HTR-8/SVneo (cell line): ENCODE measurements at places on chromosomes 2 and 18.

GRCh38 chr18:25144820-25145219 lies 207.1 kb downstream of the ZNF521 start:
- no peak for DNase-seq

- no peak for DNase-seq
These were observed 16.9 kb downstream of the GPR75 start for GRCh38 chr2:53842891-53843290.

- DNase-seq = no peak
These were observed 14.3 kb downstream of the ARHGEF4 start for GRCh38 chr2:130850788-130851623.

DNA sequence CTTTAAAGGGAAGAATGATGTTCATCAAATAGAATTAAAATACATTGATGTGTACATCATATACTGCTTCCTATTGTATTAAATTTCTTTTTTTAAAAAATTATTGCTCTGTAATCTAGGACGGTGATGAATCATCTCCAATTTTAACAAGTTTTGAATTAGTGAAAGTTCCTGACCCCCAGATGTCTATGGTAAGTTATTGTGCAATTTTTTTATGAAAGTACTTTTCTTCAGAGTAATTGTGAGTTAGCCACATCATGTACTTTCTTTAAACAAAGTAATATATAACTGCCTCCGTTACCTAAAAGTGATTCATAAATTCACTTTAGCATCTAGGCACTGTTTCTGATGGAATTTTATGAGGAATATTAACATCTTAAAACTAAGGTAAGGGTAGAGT lies 38.1 kb downstream of the PIK3C3 start:
- DNase-seq = no peak

GRCh38 chr18:6413579-6414117 lies 1.1 kb downstream of the L3MBTL4 start:
- DNase-seq = no peak

GRCh38 chr18:75170916-75171315 lies 38.0 kb downstream of the PTGR3 start:
- DNase-seq = no peak

DNA sequence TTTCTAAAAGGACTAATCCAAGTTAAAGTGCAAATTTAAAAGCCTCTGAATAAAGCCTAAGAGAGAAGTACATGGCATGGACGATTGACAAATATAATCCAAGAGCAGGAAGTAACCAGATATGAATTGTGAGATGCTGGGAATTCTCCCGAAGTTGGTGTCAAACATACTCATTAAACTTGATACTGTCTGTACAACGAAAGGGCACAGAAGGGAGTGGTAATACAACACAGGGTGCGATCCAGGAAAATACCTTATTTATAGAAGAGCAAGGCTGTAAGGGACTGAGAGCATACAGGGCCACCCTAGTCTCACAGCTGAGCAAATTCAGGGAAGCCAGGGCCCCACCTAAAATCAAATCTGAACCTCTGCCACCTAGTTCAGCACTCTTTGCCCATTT lies 41.6 kb downstream of the SEMA4F start:
- no peak for DNase-seq

DNA sequence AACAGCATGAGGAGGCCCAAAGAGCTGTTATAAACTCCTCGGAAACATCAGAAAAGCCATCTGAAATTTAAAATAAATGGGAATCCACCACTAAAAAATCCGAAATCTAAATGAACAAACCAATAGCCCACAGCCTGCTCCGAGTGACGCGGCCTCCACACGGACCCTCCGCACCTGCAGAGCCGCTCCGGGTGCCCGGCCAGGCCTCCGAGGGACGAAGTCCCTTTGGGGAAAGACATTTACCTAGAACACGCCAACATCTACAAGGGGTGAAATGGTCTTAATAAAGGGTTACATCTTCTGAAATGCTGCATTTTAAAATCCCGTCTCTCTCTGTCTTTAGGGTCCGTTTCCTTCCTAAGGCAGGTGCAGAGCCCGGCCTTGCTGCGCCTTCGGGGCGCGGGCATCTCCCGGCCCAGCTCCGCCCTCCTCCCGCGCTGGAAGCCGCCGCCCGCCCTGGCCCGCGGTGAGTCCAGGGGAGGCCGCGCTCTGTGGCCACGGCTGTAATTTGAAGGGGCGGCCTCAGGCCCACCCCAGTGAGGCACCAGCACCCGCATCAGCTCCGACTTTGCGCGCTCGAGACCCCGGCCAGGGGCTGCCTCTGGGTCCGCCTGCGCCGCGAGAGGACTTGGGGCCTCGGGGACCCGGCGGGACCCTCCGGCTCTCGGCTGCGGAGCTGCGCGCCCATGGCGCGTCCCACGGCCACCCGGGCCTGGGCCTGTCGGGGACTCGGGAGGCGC lies 42.3 kb upstream of the CTDP1 start:
- no peak for DNase-seq

DNA sequence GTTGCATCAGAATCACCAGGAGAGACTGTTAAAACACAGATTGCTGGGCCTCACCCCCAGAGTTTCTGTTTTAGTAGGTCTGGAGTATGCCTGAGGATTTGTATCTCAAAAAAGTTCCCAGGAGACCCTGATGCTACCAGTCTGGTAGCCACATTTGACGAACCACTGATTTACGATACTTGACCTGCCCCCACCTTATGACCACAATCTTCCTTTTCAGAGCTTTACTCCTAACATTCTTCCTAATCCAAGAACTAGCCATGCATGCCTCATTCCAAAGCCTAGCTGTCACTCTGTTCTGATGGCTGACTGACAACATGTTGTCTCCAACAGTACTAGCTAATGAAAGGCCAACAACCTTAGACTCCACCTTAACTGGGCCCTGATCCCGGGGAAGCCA lies 191.4 kb downstream of the MBD2 start:
- no peak for DNase-seq

DNA sequence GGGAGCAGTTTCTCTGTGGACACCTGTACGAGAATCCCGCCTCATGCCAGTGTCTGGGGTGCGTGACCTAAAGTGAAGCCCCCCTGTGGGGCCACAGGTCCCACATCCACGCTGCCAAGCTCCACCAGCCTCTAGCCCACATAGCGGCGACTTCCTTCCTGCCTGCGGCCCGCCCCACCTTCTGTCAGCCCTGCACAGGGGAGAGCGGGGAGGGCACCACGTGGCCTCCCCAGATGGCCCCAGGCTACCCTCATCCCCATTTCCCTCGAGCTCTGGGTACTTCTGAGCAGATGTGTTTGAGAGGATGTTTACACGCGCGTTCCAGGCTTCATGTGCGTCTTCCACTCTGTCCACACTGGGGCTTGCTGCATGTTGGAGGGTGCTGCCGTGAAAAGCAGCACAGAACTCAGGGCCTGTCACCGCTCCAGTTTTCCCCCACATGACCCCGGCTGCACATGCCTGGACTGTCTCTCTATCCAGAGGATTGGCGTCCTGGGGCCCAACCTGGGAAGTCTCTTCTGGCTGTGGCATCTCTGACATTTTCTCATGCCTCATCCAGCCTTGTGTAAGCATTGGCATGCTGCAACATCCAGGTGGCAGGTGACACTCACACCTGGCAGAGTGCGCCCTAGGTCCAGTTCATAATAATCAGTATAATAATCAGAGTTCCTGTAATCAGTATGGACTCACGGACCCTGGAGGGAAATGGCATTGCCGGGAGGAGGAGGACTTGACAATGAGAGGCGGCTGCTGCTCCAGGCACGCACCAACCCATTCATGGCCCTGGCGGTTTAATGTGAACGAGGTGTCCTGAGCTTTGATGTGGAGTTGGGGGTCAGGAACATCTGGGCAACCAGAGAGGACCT lies 146.3 kb upstream of the TWIST2 start:
- DNase-seq = no peak

- peak; percentile 37 for DNase-seq
These were observed 316.1 kb upstream of the MYT1L start for GRCh38 chr2:2647141-2647541.

DNA sequence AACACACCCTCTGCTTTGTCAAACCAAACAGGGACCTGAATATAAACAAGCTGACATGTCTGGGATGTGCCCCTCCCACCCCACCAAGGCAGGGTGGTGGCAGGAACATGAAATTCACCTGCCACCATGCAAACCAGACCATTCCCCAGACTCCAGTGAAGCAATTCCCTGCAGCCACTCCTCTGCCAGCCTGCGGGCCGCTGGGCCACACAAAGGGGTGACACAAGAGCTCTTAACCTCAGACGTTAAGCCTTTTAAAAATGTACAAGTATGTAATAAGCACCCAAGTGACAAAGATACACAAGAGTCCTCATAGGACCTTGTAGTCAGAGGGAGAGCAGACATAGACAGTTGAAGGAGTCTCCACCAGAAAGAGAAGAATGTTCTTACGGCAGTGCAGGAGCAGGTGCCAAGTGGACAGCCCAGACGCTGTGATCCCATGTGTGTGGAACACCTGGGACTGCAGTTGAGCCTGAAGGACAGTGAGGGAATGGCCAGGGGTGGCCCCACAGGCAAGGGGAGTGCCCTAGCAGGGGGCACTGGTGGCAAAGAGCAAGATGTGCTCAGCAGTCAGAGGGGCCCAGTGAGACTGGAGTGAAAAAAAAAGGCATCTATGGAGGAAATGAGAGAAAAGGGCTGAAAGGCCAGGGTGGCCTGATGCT lies 36.9 kb downstream of the CRACDL start:
- no peak for DNase-seq

DNA sequence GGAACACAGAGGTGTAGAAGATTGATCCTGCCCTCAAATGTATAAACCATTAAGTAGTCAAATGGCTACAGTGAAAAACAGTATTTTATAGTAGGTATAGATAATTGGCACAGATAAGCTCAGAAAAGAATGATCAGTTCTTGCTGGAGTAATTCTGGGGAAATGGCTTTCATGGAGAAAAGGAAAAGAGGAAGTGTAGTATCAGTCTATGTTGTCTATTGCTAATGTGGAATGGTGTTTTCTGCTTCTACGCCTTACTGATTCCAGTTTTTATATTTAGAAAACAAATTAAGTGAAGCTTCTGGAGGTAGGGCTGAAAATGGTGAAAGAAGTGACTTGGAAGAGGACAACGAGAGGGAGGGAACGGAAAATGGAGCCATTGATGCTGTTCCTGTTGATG lies 22.2 kb downstream of the ZC3H15 start:
- DNase-seq = no peak

DNA sequence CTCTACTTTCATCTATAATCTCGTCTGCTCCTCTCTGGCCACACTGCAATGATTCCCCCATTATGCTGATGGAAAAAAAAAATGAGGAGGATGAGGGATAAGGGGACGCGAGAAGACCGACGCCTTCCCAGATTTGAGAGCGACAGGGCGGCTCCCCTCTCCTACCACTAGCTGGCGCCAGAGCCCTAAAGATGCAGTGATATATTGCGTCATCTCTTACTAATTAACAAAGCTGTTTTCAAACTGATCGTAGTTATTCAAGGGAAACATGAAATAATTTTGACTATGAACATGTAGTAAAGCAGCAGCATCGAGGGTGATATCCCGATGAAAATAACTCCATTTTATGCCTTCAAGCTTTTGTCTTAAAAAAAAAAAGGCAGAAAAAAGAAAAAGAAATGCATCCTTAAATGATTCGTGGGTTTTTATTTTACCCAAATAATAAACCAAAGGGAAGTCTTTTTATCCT lies 48.0 kb upstream of the HNRNPA3 start:
- peak; percentile 56 for DNase-seq
